CD4-positive, alpha-beta T cell (primary cell): ENCODE measurements at places on chromosomes 11 and 22. TPM values are rescaled to one million over a fixed set of nuclear protein-coding genes. Genes with fewer than 3 reads are reported as not detected.

- no peak for DNase-seq
Measured at GRCh38 chr11:86374586-86374985, at the start of gene CCDC81. TSS of gene CCDC81 (plus strand) at chr11:86374887. CDS start at chr11:86375164, 277 bp downstream.

DNA sequence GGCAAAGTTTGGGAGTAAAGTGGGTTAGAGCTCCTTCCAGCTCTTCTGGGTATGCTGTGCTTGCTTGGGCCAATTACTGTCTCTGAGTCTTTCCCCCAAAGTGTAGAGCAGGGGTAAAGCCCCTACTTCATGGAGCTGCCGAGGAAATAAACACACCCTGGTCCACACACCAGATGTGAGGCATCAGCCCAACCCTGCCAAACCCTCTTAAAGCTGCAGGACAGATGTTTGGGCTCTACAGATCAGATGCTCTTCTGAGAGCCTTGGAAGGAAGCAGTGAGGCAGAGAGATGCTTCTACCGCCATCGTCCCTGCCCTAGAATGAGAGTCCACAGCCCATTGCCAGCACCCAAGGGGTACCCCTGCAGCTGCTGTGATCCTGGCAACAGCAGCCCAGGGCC is 64.7 kb downstream of the ELFN2 start:
- DNase-seq = no peak

- DNase-seq = peak; percentile 77
Measured at GRCh38 chr22:37623075-37624016, 14.7 kb downstream of the GGA1 start.

DNA sequence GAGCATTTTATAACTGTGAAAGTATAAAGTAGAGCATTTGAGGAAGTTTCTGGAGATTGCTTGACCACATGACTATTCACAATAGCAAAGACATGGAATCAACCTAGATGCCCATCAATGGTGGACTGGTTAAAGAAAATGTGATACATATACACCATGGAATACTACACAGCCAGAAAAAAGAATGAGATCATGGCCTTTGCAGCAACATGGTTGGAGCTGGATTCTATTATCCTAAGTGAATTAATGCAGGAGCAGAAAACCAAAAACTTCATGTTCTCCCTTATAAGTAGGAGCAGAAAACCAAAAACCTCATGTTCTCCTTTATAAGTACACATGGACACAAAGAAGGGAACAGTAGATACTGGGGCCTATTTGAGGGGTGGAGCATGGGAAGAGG is 30.3 kb downstream of the UVRAG start:
- DNase-seq = no peak

- DNase-seq = no peak
Measured at GRCh38 chr11:116387641-116388040, 385.1 kb downstream of the BUD13 start.

DNA sequence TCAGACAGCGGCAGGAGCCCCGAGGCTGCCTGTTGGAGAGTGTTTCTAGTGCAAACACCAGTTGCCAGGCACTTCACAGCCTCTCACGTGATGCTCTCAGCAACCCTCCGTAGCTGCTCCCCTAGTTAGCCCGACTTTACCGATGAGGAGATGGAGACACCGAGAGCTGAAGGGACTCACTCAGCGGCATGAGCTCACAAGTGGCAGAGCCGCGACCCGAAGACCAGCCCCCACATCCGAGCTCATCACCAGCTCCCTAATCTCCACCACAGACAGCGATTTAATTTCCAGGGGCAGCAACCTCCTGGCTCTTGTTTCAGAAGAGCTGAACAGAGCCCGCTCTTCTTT is 28.7 kb upstream of the RTL6 start:
- no peak for DNase-seq

DNA sequence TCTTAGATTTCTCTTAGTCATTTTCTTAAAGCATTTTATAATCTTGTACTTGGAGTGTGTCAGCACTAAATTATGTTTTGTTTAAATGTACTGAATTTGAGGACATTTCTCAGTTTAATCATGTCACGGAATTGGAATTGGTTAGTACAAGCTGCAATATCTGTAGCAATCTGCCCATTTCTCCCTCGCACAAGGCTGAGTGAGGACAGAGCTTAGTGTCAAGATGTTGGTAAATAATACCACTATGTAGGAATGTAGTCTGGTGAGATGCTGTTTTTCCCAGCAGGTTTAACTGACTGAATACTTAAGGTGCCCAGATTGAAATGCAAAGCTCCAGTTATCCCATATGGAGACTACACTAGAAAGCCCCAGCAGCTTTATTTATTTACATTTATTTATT is 30.6 kb downstream of the SREBF2 start:
- DNase-seq = no peak

DNA sequence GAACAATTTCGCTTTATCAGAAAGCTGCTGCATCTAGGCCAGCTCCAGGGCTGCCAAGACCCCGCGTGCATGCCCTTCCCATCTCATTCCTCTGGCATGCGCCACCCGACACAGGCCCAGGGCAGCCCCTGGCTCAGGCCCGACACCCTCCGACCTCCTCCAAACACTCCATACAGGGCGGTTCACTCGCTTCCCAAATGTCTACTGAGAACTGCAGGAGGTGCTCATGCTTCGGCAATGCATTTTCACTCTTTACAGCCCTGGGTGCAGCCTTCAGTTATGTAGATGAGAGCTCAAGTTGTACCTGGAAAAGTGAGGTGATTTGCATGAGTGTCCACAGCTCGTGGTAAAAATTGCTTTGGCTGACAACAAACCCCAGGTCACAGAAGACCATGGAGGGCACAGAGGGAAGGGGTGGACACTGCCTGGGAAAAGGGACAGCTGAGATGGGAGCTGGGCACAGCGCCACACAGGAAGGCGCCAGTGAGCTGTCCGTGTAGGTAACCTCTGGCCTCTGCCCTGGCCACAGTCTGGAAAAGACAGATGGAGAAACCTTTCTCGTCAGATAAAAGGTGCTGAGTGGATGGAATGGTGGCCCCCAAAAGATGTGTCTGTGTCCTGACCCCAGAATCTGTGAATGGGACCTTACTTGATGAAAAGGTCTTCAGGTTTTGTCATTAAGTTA is 1351.9 kb downstream of the BRD1 start:
- no peak for DNase-seq

- no peak for DNase-seq
Measured at GRCh38 chr11:42806191-42806590, 505.6 kb upstream of the API5 start.

DNA sequence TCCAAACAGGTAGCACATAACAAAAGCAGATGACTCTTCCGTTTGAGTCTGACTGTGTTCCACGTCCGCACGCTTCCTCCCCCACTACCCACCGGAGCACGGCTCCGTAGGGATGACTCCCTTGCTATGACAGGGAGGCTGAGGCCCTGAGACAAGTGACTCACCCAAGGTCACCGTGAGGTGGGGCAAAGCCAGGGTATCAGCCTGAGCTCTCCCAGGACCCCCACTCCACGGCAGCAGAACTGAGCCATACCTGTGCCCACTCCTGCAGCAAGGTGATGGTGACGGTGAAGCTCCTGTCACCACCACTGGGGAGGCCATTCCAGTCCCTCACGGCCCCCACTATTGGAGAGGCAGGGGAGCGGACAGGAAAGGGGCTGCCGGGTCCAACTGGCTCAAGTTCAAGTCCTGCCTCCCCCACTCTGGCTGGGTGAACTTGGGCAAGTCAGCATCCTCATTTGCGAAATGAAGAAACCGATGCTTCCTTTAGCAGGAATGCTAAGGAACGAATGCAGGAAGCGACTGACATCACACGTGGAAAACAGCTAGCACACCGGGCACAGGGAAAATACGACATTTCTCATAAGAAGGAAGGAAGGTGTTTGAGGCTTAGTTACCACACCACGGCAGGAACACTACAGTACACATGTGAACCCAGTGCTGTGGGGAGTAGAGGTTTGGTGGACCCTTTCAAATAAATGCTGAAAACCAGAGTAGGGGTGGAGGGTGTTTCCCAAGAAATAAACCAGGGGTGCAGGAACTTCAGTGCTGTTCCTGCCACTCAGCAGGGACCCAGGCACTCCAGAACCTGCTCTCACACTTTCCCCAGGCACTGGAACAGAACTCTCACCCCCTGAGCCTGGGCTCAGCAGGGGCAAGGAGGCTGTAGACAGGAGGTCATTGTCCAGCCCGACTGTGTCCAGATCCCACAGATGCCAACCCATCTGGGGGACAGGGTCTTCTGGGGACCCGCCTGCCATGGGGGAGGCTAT is 32.4 kb upstream of the CBX7 start:
- no peak for DNase-seq

GRCh38 chr11:100741866-100742625 is 55.0 kb downstream of the ARHGAP42 start:
- no peak for DNase-seq

DNA sequence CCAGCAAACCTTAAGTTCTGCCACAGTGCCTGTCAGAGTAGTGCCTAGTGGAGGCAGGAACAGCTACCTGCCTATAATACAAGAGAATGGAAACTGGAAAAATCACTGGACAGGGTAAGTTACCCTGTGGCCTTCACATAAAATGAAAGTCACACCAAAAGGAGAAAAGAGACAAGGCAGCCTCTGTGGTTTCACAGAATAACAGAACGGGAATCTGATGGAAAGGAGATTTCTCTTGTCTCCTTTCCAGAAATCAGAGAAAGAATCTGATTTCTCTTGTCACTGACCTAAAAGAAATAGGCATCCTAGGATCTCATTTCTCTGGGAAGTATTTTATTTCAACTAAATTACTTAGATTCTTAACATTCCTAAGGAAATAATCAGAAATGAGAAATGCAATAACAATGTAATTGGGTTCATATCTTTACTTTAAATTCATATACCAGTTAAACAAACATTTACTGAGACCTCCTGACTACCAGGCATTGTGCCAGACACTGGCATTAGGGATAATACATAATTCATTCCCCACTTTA is 41.6 kb downstream of the PRCP start:
- DNase-seq = no peak

DNA sequence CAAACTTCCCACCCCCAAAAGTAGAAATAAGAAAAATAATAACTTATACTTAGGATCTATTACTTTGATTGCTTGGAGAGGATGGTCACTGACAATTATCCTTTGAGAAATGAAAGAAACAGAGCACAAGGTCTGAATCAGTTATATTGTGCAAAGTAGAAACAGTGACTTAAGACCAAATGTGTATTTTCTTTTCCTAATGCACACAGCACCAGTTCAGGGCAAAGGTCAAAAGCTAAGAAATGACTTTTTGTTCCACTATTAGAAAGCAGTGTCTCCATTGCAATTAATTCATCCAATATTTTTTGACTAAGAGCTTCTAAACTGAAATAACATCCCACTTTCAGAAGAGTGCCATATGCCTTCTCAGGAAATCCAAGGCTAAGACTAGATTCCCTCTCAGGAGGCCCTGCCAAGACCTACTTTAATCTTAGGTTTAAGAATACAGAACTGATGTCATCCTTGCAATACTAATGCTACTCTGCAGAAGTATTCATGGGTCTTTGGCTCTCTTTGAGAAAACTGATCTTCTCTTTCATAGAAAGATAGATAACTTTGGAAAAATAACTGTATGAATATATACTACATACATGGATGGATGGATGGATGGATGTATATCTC is 147.0 kb downstream of the APOL5 start:
- DNase-seq = no peak

- no peak for DNase-seq
Measured at GRCh38 chr11:62832336-62833234, at the start of gene TEX54. TSS of gene TEX54 (minus strand) at chr11:62832841.

DNA sequence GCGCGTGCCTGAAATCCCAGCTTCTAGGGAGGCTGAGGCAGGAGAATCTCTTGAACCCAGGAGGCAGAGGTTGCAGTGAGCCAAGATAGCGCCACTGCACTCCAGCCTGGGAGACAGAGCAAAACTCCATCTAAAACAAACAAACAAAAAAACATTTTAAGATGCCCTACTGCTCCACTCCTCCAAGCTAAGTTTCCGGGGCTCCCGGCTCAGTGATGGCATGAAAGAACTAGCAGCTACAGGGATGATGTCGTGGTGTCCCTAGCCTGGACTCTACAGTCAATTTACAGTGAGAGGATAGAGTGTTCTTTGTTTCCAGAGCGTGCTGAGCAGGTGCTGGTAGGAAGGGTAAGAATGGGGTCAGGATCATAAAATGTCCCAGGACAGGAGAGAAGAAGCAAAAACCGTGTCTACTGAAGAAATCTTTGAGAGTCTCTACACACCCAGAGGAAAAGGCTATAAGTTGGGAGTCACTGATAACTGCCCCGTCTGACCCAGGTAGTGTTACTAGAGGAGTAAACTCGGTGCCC is 1.2 kb upstream of the ZBTB3 start:
- DNase-seq = no peak

- no peak for DNase-seq
Measured at GRCh38 chr22:48138427-48138826, 1376.0 kb downstream of the TBC1D22A start.

- DNase-seq = no peak
Measured at GRCh38 chr11:24056051-24056450, 440.8 kb upstream of the LUZP2 start.

- no peak for DNase-seq
Measured at GRCh38 chr22:35443790-35444684, 44.1 kb downstream of the MCM5 start.

DNA sequence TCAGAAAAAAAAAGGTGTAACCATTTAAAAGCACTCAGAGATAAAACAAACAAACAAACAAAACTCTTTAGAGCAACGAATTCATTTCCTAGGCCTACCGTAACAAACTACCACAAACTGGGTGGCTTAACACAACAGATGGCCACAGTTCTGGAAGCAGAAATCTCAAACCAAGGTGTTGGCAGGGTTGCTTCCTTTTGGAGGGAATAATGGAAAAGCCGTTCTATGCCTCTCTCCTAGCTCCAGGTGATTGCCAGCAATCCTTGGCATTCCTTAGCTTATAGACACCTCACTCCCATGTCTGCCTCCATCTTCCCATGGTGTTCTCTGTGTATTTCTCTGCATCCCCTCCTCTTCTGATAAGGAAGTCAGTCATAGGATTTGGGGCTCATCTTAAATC is 200.4 kb downstream of the RAB38 start:
- no peak for DNase-seq

DNA sequence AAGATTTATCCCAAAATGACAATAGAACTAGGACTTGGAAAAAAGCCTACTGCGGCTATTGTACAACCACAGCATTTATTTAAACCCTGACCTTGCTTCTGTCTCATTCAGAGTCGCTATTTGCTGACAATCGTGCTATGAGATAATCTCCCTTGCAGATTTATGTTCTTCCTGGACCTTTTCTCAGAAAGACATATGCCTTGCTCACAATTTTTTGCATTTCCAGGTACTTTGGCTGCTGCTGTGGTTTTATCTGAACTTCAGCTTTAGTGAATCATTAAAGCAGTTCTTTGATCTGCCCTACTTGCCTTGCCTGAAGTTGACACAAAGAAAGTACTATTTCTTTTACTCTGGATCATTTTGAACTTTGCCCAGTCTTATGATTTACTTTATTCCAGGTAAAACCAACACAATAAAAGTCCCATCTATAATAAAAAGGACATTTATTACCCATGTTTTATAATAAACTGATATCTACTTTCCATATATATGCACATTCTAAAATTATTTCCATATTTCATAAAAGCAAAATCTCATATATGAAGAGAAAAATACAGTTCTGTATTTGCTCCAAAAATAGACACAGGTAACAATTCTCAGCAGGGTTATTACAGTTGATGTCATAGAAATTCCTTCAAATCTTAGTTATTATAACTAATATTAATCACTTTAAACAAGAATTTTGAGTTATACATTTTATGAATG is 63.4 kb upstream of the CARD18 start:
- DNase-seq = no peak

The TSPAN32 gene
- 81.8 TPM for total RNA-seq

The RBX1 gene
- total RNA-seq = 21.6 TPM

The JAML gene
- 30.3 TPM for total RNA-seq

The MRGPRX3 gene
- total RNA-seq = not detected

The ART1 gene
- not detected for total RNA-seq

The MMP1 gene
- total RNA-seq = not detected

The OTOG gene
- total RNA-seq = not detected

The TIMP3 gene
- 0.06 TPM for total RNA-seq

The MCAM gene
- 16.0 TPM for total RNA-seq
